ENCODE measurements at places on chromosomes 7 and 10.

DNA sequence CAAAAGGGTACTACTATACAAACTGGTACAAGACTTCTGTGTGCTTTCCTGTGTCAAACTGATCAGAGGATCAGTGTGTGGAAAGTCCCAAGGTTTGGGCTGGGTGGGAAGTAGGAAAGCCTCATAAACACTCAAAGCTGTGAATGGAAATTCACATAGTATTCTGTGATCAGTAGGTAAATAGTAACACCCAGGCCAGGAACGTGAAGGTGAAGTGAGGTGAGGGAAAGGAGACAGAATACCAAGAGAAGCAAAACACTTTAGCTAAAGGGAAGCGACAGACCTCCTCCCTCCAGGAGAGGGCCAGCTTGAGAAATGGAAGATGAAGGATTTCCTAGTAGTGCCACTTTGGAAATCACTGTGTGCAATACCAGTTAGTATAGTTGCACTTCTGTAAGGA lies 451.9 kb downstream of the KCNMA1 start:
- DNase-seq, result no peak

GRCh38 chr7:141463986-141464385 lies 87.2 kb upstream of the AGK start:
- no peak for DNase-seq

GRCh38 chr7:73887762-73888161 lies 26.8 kb downstream of the TMEM270 start:
- no peak for DNase-seq

DNA sequence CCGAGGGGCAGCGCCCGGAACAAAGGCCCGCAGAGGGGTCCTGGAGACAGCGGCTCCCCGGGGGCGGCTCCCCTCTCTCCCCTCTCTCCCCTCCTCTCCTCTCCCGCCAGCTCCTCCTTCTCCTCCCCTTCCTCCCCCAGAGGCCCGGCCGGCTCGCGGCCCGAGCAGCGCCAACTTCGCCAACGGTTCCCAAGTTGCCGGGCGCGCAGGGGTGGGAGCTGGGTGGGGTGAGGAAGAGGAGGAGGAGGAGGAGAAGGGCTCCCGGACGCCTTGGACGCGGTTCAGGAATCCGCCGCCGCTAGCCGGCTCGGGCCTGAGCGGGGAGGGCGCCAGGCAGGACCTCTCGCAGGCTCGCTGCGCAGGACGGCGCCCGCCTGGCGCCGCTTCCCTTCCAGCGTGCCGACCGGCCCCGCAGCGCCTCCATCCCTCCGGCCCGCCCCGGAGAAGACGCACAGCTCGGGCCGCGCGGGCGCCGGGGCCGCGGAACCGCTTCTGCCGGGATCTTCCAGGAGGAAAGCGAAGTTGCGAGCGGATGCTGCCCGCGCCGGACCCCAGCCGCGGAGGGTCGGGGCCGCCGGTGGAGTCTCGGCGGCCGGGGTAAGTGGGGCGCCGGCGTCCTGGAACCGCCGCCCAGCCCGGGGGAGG lies at the start of gene CHST3:
TSS of gene CHST3 (plus strand) at position 298 of the 645 bp plus-strand sequence. CDS start 41,448 bp downstream, outside the sequence.
- DNase-seq, result no peak

DNA sequence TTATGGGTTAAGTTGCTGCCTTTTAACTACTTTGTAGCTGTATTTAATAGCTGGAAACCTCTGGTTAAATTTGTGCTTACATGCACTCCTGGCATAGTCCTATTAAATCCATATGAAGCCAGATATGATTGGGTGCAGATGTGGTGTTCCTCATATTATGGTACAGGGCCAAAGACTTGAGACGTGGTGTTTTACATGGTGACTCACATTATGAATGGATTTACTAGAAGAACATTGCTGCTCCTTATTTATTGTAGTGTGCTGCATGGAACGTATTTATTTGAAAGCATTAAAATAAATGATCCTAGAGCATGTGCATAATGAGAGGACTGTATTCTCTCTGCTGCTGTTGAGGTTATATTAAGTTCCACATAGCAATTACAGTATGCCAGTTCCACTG lies 224.1 kb downstream of the SLC25A13 start:
- DNase-seq, result no peak

DNA sequence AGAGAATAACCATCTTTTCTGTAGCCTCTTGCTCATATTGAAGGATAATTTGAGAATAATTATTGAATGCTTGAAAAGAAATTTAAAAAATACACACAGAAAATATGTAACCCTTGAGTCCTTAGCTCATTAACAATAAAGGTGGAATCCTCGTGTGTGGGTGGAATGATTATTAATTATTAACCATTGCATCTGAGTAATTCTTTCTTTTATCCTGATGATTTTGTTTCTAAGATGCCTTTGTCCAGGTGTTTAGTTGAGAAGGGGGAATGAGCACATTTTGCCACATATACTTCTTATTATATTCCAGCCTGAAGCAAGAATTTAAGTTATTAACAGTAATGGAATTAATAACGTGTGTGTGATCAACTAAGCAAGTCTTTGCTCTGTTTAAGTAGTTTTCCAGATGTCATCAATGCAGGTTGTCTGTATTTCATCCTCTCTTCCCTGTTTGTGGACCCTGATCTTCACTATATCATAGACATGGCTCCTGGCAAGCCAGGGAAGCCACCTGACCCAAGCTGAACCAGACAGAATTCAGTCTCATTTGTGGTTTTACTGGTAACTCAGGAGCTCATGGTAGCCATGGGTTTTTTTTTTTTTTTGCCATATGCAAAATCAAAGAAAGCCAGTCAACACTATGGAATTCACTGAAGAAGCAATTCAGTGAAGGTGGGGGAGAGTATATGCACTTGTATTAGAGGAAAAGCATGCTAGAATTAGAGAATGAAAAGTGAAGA lies 144.3 kb downstream of the KIF20B start:
- no peak for DNase-seq

- DNase-seq, result no peak
Measured at GRCh38 chr7:120402801-120403200, 129.8 kb downstream of the KCND2 start.

- no peak for DNase-seq
Measured at GRCh38 chr7:155225095-155225494, 72.6 kb upstream of the INSIG1 start.

GRCh38 chr7:157439149-157439548 lies 102.3 kb downstream of the DNAJB6 start:
- DNase-seq, result no peak

DNA sequence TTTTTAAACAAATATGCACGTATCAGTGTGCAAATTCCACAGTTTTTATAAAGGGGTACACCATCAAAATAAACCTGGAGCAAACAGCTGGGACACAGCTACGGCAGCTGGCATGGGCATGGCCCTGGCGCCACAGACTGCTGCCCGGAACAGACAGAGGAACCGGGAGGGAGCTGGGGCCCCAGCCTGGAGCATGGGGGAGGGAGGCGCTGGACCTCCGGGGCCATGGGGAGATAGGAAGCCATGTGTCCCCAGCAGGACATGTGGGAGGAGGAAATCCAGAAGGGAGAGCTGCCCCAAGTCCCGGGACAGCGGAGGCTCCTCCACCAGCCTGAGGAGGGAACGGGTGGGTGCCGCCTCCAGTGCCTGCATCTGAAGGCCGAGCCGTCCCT lies 180.1 kb downstream of the MAD1L1 start:
- no peak for DNase-seq

DNA sequence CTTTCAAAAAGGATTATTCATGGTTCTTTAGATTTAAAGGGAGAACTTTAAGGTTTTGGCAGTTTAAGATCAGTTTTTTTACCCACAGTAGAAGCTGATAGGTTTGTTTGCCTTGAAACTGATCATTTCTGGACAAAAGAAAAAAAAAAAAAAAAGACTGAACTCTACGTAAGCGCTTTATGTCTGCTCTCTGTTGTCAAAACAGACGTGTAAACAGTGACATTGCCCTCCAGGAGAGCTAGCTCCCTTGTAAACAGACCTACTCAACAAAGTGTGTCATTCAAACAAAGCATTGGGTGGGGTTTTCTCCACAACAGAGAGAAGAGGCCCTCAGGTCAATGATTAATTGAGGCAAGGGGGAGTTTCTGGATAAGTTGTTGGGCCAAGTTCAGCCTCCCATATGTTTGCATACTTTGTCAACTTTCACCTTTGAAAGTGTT lies 568.1 kb upstream of the LRRN3 start:
- no peak for DNase-seq

DNA sequence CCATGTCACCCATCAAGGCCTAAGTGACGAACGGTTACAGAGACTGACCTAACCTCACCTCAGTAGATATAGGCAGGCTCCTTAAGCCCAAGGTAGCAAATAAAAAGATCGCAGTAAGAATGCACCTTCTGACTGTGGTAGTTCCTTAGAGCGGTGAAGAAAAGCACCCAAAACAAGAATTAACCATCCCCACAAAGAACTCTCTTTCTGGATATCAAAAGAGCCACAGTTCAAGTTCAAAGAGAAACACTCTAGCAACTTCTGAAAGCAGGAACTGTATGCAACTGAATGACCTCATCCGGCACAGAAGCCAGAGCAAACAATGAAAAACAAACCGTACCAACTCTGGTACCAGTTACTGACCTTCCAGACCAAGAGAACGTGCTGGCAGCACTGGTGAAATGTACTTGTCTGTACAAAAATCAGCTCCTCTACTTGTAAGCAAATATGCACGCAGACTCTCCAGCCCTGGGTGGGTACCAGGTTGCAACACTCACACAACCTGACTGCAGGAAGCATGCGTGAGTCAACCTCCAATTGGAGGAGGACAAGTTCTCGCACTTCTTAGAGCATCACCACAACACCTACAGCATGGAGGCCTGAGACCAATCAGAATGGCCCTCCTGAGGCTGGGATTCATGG lies 202.7 kb downstream of the FAM107B start:
- no peak for DNase-seq

GRCh38 chr10:77629775-77630506 lies 7.7 kb downstream of the KCNMA1 start:
- no peak for DNase-seq

- no peak for DNase-seq
Measured at GRCh38 chr7:87420173-87420572, 55.3 kb downstream of the ABCB4 start.

Measured in cortex of kidney (tissue), 1 donor.